Stimulated activated CD4-positive, alpha-beta T cell treated with anti-CD3 and anti-CD28 coated beads, Interleukin-12 subunit alpha, Interleukin-12 subunit beta, amount 100 ng/mL, for 4 hours (primary cell): ENCODE measurements at places on chromosomes 16 and 17.

- no peak for DNase-seq
Measured at GRCh38 chr17:82118815-82119380, 20.9 kb upstream of the FASN start.

GRCh38 chr16:29806641-29807425 is 504 bp downstream of the MAZ start:
- DNase-seq: peak; percentile 58

- DNase-seq: no peak
Measured at GRCh38 chr17:13598353-13599167, 3.2 kb downstream of the HS3ST3A1 start.

DNA sequence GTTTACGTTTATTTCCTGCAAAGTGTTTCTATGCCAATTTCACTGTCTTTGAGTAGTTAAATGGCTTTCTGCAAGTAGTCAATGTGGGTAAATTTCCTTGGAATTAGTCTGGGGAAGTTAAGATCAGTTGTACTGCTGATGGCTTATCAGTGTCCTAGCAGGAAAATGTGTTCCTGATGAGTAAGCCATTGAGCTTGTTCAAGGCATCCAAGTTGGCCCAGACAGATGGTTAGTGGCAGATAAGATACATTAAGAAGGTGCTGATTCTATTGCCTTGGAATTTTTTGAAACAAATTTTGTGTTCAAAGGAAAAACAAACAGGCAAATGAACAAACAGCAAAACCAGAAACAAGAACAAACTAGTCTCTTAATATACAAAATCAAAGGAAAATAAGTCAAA is 258.4 kb downstream of the MAP2K6 start:
- no peak for DNase-seq

DNA sequence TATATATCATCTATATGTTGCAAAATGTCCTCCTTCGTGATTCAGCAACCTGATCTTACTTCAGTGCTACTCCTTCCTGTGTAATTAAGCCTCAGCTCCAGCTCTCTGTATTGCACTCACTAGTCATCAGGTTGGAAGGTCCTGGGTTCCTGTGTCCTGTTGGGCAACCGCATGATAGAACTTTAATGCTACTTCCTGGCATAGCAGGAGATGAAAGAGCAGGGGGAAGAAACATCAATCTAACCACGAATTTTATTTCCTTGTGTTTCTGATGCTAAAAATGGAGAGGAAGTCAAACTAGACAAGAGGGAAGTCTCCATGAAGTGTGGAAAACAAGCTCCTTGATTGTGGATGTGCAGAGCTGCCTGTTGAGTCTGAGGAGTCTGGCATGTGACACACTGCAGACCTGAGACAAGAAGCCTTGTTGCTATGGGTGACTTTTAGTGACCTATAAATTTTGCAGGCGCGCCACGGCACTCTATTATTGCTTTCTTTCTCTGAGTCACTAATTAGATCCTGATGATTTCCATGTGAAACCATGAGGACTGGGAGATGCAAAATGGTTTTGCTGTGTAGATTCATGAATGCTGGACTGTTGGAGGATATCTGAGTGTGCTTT is 25.6 kb downstream of the IGSF6 start:
- DNase-seq: no peak

DNA sequence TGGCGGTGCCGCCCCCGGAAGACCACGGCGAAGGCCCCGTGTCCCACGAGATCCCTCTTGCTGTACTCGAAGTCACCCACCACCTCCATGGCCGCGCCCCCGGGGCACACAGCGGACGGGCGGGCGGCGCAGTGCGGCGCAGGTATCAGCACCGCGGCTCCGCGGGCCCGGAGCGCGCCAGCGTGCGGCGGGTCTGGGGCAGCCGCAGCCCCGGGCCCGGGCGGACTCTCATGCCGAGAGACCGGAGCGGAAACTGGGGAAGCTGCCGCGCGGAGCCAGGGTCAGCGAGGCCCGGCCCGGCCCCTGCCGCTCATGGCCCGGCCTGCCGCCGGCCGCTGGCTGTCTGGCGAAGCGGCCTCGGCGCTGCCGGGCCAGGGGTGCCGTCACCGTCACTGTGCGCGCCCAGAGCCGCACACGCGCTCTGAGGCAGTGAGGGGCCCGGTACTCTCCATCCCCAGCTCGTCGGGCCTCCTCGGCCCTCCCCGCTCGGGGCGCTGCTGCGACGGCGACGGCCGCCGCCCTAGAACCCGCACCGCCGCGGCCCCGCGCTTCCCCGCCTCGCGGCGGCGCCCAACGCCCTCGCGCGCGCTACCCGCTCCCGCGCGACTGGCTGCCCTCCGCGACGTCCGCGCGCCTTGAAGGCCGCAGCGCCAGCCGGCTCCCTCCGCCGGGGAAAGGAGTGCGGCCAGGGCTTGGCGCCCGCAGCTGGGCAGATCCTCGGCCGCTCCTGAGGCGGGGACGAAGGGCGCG is at the start of gene ULK2:
TSS of gene ULK2 (minus strand) at position 608 of the 750 bp plus-strand sequence. CDS start at position 89, 519 bp downstream.
- DNase-seq: peak; percentile 52

GRCh38 chr16:85029981-85030401 is 2.4 kb downstream of the KIAA0513 start:
- DNase-seq: no peak

DNA sequence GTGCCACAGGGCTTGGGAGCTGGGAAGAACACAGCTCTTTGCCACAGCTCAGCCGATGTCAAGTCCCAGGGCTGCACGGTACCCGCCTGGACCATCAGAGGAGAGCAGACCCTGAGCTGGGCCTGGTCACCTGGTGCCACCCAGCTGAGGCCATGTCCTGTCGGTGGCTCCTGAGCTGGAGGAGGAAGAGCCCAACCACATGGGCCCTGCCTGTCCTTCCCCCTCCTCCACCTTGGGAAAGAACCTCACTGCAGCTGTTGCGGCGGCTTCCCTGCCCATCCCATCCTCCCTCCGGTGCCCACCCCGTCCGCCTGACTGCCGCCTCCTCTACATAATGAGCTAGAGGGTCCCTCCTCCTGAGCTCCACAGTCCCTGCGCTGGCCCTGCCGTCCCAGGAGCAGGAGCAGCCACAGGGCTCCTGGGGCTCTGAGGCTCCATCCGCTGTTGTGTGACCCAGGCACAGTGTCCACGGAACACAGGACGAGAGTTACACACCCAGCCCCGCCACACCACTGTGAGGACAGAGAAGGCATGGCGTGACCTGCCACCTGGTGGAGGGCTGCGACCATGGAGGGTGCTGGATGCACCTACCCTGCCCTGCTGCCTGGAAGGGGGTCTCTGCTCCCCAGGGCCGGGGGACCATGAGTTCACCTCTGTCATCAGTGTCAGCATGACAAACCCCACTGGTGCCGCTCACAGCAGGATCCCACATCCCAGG is 21.4 kb upstream of the CHMP6 start:
- DNase-seq: peak; percentile 50

GRCh38 chr16:56793492-56793891 is 63.6 kb downstream of the NUP93 start:
- DNase-seq: no peak

- no peak for DNase-seq
Measured at GRCh38 chr17:58944166-58944565, 162.5 kb downstream of the TRIM37 start.

DNA sequence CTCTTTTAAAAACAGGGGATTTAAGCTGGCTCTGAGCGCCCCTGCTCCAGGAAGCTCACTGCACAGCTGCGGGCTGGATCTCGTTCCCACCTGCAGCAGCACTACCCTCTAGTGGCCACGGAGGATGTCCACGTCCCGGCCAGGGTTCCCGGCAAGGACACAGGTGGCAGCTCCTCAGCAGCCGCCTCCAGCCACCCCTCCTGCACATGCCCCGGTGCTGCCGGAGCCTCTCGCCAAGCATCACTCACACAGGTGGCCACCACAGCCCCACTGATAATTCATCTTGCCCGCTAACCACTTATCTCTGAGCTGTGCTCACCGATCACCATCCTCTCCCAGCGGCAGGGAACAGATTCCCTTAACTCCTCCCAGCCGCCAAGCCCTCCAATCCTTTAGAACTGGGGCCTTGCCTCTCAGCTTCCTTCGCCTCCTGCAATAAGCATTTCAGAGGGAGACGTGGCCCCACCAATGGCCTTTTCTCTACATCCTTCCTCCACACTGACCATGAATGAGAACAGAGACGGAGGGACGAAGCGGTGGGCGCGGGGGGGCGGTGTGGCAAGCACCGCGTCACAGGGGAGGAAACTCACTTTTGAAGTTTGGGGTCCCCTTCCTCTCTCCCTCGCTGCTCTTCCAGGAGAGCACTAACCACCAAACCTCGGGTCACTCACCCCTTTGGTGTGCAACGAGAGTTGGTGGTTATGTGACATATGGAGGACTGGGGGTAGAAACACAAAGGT is 222.1 kb downstream of the RBFOX3 start:
- no peak for DNase-seq

DNA sequence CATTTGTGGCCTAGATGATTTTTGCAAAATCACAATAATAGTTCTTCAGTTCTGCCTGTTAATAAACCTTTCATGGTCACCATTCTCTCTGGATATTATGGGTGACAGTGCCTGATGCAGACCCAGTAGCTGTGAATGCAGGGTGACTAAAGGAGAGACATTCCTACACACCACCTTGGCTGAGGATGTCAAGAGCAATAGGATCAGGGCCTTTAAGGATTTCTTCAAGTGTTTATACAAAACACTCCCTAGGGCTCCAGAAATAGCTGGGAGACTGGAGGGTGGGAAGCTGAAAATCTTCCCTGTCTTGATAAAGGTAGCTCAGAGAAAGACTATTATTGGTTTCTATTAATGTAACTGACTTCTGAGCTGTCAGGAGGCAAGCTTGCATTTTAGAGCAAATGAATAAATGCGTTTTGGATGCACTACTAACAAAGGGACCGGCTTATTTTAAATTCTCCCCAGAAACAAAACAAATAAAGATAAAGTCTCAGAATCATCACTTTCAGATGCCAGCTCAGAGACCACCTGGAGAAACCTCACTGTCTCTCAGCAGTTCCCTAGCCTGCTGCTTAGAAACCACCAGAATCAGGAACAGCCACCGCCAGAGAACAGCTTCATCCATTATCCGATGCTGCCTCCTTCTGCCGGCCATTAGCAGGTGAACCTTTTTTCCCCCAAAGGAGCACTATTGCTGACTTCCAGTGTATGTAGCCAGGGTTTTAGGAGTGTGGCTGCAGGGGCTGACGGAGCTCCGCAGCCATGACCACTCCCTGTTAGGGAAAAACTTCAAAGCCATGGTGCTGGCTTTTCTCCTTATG is 171.4 kb upstream of the DYNLRB2 start:
- no peak for DNase-seq
